ENCODE measurements at places on chromosomes 6 and 20. TPM values are rescaled to one million over a fixed set of nuclear protein-coding genes. Genes with fewer than 3 reads are reported as not detected.

Gene TRIM31
- not detected for total RNA-seq

Gene MYH7B
- not detected for total RNA-seq

Gene MUC22
- not detected for total RNA-seq

Gene MRPL18
- total RNA-seq, result 70.8 TPM

Gene SYNDIG1
- total RNA-seq, result not detected

Measured in endothelial cell of umbilical vein (primary cell).